Frontal cortex (tissue), 4 donors: ENCODE measurements at places on chromosomes 2 and 18. TPM values are rescaled to one million over a fixed set of nuclear protein-coding genes. Genes with fewer than 3 reads are reported as not detected.

Gene ST8SIA3
- total RNA-seq = 18.8 TPM

Gene ARHGEF4
- 43.2 TPM for total RNA-seq

Gene GKN1
- total RNA-seq = not detected

Gene APOB
- 0.41 TPM for total RNA-seq

Gene VWC2L
- total RNA-seq = 4.1 TPM

Gene AMER3
- 44.0 TPM for total RNA-seq

DNA sequence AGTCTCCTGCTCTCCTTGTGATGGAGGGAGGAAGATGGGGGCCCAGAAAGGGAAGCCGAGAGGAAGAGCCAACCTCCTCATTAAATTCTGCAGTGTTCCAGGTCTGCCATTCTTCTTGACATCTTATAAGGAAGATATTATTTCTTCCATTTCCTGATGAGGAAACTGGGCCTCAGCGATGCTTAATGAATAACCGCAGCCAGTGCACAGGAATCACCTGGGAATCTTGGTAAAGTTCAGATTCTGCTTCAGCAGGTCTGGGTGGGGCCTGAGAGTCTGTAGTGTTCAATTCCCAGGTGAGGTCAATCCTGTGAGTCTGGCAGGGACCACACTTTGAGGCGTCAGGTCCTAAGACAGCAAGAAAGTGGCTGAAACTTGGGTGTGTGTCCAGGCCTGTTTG, 17.3 kb downstream of the PCARE start:
- DNase-seq = no peak

DNA sequence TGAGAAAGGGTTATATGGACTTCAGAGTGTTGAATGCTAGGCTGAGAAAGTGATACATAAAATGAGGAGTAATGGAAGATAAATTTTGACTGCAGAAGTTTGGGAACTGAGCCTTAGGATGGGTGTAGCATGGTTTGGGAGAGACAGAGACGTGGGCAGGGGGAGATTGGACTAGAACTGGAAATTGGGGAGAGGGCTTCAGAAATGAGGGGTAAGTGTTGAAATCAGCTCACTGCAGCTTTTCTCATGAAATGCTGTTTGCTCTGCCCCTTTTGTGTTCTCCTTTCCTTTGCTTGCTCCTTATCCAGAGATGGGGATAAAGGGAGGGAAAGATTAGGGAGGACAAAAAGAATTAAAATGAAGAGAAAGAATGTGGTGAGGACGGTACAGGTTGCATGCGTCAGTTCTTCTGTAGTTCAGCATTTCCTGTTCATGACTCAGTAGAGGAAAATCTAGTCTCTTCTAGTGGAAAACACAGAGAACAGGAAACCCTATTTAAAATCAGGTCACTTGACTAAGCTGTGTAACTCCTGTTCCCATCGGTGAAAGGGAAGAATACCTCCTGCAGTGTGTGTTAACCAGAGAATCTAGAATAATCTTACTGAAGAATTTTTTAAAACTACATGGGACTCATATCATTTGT, 105.6 kb downstream of the CRIM1 start:
- peak; percentile 20 for DNase-seq

- no peak for DNase-seq
Observed at GRCh38 chr2:112694182-112694581, 26.6 kb upstream of the NT5DC4 start.

GRCh38 chr2:28639836-28640235, 111.8 kb upstream of the PPP1CB start:
- DNase-seq = no peak

DNA sequence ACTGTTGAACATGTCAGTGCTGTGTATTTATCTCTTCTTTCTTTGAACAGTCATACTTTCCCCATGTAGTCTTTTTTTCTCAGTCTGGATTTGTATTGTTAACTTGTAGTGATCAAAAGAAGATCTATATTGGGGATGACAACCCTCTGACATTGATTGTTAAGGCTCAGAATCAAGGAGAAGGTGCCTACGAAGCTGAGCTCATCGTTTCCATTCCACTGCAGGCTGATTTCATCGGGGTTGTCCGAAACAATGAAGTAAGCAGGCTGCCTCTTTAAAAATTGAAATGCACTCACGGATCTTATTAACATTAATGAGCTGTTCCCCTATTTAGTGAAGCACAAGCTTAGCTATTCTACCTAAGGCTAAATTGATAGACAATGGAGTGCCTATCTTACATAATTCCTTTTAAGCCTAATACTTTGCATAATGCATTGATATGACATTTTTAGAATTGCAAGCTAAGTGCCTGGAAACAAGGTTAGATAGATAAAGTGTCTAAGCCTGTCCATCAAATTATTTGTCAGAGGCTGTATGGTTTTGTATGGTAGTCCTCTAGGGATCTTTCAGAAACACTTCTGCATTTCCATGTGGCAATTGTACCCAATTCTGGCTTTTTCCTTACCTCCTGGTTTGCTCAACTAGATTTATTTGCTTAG, 29.3 kb upstream of the FAM171B start:
- DNase-seq = no peak

GRCh38 chr2:189580658-189581353, at the start of gene SLC40A1:
TSS of gene SLC40A1 (minus strand) at chr2:189580786. CDS start at chr2:189580460, 326 bp downstream.
- peak; percentile 67 for DNase-seq

DNA sequence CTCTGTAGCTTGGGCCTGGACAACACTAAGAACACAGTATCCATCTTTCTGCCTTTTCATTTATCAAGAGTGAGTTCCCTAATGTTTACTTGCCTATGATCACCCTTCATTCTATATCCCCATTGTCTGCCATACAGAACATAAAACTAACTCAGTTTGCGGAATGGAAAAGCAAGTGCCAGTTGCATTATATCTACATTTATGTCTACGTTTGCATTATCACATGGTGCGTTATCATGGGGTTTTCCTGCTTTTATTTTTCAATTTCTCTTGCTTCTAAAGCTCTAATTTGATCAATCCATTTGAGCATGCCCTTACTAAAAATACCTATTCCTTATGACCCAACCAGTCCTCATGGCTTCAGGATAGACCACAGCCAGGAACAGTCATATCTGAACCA, 421.6 kb upstream of the VWC2L start:
- no peak for DNase-seq

DNA sequence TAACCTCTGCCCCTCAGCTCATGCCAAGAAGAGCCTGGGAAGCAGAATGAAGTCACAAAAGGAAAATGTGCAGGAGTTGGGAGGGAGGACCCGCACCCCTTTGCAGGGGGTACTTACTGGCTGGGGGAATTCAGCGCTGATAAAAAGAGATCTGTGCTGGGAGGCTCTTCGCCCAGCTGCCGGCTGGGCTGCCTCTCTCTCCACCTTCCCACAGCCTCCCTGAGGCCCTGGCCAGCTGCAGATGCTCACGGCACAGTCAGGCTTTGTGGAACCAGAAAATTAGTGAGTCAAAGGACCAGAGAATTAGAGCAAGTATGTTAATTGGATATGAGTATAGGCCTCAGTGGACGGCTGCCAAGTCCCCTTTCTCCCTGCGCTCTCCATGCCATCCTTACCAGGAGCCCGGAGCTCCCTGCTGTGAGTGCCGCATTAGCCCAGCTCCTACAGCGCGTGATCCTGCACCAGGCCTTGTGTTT, 181.7 kb upstream of the SH3BP4 start:
- no peak for DNase-seq

DNA sequence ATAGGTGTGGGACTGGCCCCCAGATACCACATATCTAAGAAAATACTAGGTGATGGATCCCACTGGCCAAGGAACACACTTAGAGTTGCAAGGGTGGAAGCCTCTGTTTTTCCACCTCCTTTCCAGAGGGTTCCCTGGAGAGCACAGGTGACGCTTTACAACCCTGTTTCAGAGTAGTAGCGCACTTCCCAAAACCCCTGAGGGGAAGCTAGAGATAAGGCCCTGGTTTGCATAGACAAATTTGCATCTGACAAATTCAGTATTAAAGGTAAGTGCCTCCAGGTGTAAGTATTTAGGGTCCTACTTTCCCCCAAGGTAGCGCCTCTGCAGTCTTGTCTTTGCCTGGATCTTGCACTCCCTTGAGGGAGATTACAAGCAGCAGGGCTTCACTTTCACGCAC, 474 bp upstream of the CERKL start:
- DNase-seq = no peak

DNA sequence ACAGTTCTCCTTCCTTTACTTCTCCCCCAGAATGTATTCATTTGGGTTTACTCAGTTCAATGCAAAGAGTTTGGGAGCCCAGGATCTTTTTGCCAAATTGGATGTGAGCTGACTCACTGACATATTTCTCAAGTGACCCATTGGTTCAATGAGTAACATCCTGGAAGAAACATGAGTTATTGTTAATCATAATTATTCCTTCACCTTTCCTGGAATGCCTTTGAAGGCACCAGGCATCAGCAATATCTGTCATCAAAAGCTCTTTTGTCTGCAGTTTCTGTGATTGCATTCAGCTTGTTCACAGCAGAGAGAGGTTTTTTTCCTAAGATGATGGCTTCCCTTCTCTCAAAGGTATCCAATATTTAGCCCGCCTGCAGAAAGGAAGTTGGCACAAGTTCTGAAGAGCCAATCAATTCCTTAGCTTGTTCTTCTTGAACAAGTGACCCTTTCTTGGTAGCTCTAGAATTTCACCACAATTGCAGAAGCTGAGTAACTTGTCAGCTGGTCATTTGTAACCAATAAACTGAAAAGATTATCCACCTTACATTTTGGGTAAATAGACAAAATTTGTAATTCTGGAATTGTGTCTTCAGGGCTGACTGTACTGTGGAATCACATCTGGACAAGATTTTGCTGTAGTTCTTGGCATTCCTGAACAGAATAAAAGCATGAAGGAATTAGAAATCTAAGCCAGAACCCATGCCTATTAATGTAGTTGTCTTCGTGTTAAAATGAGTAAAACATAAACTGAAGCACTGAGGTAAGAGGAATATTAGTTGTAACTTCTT, 72.2 kb upstream of the TMEM17 start:
- no peak for DNase-seq

DNA sequence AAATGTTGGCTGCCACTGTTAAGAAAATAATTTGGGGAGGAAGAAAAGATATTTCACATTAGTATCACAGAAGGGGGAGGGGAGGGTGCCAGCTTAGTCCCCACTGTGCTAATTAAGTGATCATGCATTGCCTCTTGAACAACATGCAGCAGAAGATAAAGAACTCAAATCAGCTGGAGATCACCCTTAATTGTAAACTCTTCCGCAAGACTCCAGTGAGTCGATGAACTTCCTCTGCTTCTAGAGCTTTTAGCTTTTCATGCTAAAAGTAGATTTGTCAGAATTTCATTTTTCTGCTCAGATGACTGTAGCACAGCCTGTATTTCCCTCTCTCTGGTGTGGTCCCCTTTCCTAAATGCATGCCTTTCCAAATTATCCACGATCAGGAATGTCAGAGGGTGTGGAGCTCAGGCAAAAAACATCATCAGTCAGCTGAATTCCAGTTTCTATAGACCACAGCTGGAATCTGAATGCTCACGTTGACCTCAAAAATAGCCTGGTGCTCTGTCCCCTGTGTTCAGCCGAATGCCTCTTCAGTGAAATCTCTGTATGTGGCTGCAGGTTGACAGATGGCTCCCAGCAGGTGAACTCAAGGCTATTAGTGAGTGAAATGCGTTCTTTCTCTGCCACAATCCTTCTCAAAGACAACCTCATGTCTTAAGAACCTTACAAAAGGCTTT, 156.8 kb upstream of the UNC80 start:
- no peak for DNase-seq

- DNase-seq = no peak
Observed at GRCh38 chr2:239477591-239477990, 76.8 kb upstream of the HDAC4 start.

DNA sequence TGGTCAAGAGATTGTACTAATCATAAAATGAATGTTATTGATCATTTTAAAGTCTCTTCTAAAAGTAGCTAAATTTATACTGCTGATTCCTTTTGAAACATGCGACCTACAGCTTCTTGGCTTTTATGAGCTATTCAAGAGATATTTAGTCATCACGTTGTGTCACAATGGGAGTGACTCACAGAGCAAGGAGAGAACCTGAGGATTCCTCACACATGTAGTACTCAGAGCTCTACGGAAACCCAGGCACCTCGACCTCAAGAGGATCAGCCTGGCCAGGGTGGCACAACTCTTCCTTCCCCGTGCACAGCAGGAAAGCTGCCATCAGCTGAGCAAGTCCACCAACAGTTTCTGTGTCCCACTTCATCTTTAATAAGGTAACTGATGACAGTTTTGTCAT, at the start of gene DHRS9:
DHRS9 (plus strand) TSS at position 223 of the 400 bp plus-strand sequence. CDS start 12,019 bp downstream, outside the sequence.
- no peak for DNase-seq

- peak; percentile 63 for DNase-seq
Observed at GRCh38 chr2:95296880-95297487, at the start of gene KCNIP3. TSS of gene KCNIP3 (plus strand) at chr2:95297347. CDS start at chr2:95297439, 92 bp downstream.

DNA sequence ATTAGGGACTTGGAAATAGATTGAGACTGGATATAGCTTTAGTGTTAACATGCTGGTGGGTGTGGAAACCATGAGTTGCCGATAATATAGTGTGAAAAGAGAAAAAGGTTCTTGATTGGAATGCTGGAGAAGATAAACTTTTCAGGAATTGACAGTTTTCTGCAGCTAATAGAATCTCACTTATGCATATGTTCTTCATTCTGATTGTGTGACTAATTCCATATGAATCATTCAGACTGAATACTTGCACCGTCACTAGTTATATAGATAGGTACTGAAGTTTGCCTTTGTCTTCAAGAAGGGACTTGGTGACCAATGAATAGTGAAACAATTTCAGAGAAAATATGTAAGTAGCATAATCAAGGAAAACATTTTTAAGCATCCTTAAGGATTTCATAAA, 225.7 kb upstream of the FOSL2 start:
- no peak for DNase-seq

DNA sequence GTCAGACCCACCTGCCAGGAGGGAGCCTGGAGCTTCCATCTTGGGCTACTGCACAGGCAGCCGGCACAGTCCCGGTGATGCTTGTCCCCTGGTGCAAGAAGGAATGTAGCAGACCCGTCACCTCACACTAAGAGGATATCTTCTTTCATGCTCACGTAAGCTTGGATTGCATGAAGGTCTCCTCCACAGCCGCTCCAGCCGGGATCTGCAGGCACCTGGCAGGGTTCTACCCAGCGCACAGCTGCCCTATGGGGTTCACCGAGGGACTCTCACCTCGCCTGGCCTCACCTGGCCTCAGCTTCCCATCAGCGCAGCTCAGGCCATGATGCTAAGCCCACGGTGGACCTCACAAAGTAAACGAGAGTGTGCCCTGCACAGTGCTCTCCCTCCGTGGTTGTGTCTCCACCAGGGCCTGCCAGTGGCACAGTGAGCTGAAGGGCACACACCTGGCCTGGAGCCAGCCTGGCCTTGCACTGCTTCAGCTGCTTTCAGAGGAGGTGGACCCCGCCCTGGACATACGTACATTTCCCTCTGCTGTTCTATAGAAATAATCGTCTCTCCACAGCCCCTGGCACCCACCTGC, 239.1 kb downstream of the SEPTIN10 start:
- no peak for DNase-seq

DNA sequence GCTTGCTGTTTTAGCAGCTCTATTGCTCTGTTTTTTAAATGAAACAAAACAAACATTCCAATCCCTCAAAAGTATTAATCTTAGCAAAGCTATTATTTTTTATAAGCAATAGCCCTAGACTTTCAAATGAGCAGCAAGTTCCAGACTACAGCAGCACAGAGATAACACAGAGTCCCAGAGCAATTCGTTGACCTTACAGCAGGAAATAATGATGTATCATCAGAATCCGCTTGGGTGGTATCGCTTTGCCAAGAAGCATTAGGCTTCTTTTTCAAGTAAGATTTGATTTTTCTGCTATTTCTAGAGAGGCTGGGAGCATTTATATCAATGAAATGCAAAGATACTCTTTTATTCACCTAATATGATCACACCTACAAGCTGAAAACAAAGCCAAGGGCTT, 209.7 kb downstream of the DLGAP1 start:
- DNase-seq = no peak
